ENCODE measurements at places on chromosomes 3 and 15. TPM values are rescaled to one million over a fixed set of nuclear protein-coding genes. Genes with fewer than 3 reads are reported as not detected.

DNA sequence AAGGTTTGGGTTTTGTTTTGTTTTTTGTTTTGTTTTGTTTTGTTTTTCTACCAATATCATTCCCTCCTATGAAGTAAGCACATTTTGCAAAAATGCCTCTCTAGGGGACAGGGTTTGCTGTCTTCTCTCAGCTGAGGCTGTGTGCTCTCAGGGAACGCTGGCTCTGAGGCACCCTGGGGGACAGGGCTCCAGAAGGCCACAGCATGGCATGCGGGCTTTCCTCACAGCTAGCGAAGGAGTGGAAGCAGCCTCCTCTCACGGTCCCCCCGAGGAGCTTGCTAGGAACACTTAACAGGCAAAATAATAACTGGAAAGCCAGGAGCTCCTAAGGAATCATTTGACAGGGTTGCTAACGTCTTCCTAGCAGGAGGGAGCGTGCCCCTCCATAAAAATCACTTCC, 227.7 kb upstream of the ST8SIA2 start:
- no peaks in the 10 kb centered on the region for H3K4me1 ChIP-seq
- H3K4me3 ChIP-seq: no peak overlapping the region
- no peaks in the 10 kb centered on the region for H3K27me3 ChIP-seq

GRCh38 chr15:37099319-37100108, 835 bp downstream of the MEIS2 start:
- no peak for DNase-seq
- H3K36me3 ChIP-seq: no peaks in the 10 kb centered on the region
- peak overlapping the region; percentile 56 for H3K4me3 ChIP-seq
- peaks cover 3% of the 10 kb centered on the region for H3K4me1 ChIP-seq
- peak overlapping the region; percentile 89 for H3K27ac ChIP-seq

DNA sequence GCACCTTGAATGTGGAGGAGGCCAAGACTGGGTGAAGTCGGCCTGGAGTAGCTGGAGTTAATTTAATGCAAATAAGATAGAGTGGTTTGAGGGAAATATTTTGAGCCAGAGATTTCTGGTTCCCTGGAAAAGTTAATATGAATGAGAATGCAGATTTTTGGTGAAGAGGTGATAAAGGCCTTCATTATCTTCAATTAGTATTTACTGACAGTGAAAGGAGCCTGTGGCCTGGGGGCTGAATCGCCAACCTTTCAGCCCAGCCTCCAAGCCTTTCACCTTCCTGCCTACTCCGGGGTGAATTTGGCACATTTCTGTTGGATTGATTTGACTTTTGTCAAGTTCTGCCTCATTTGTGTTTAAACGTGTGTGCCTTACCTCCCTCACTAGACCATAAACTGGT, 147.8 kb downstream of the SOX2 start:
- H3K4me1 ChIP-seq: no peaks in the 10 kb centered on the region
- no peak overlapping the region for H3K27ac ChIP-seq
- H3K4me3 ChIP-seq: no peak overlapping the region
- DNase-seq: no peak
- H3K27me3 ChIP-seq: no peaks in the 10 kb centered on the region

- no peaks in the 10 kb centered on the region for H3K27me3 ChIP-seq
- H3K36me3 ChIP-seq: no peaks in the 10 kb centered on the region
- no peak overlapping the region for H3K27ac ChIP-seq
- H3K4me1 ChIP-seq: peaks cover 18% of the 10 kb centered on the region
- H3K4me3 ChIP-seq: no peak overlapping the region
Measured at GRCh38 chr3:49500205-49500731, 30.2 kb downstream of the DAG1 start.

GRCh38 chr15:59557581-59557980, 54.0 kb upstream of the GCNT3 start:
- no peaks in the 10 kb centered on the region for H3K27me3 ChIP-seq
- DNase-seq: no peak
- no peak overlapping the region for H3K27ac ChIP-seq
- H3K36me3 ChIP-seq: no peaks in the 10 kb centered on the region
- no peaks in the 10 kb centered on the region for H3K4me1 ChIP-seq
- no peak overlapping the region for H3K4me3 ChIP-seq

DNA sequence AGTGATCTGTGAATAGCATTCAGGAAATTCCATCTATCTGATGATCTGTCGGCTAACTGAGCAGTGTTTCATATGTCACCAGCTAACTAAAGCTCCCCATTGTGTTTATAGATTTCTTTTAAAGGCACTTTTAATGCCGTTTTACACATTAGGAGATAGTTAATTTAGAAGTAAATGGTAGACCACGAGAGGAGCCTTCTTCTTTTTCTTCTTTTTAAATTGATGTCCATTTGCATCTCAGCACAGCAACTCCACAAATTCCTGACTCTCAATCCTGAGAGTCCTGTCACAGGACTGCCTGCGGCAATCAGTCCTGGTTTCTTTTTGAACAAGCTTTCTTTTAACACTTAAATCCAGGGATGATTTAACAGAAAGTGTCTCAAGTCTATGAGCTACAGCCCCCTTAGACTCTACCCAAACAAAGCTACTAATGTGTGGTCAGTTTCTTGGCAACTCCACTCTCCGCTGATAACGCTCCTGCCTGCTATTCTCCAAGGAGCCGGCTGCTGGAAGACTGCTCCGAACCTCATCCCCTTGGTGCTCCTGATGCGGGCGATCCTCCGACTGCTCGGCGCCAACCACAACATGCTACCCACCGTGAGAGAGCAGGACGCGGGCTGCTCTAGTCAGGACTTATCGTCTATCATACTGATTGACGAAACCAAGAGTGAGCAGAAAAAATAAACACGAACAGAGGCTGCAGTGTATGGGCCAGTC, 421.4 kb downstream of the MECOM start:
- peak overlapping the region; percentile 75 for H3K27ac ChIP-seq
- H3K4me1 ChIP-seq: peaks cover 7% of the 10 kb centered on the region
- H3K4me3 ChIP-seq: peak overlapping the region; percentile 18
- H3K27me3 ChIP-seq: peaks cover 9% of the 10 kb centered on the region
- H3K36me3 ChIP-seq: no peaks in the 10 kb centered on the region
- no peak for DNase-seq

DNA sequence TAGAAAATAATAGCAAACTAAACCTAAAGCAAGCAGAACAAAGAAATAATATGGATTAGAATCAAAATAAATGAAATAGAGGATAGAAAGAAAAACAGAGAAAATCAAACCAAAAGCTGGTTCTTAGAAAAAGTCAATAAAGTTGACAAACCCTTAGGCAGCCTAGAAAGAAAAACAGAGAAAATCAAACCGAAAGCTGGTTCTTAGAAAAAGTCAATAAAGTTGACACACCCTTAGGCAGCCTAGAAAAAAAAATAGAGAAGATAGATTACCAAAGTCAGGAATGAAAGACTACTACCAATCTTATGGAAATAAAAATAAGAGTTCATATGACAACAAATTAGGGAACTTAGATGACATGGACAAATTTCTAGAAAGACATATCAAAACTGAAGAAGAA, 142.4 kb downstream of the LRRC28 start:
- H3K27me3 ChIP-seq: no peaks in the 10 kb centered on the region
- no peaks in the 10 kb centered on the region for H3K4me1 ChIP-seq
- no peaks in the 10 kb centered on the region for H3K36me3 ChIP-seq

- H3K4me1 ChIP-seq: no peaks in the 10 kb centered on the region
- no peak overlapping the region for H3K4me3 ChIP-seq
- DNase-seq: no peak
- no peaks in the 10 kb centered on the region for H3K27me3 ChIP-seq
- H3K36me3 ChIP-seq: no peaks in the 10 kb centered on the region
Measured at GRCh38 chr3:25849091-25849490, 59.2 kb downstream of the OXSM start.

- no peak for DNase-seq
- no peak overlapping the region for H3K4me3 ChIP-seq
- H3K36me3 ChIP-seq: no peaks in the 10 kb centered on the region
- no peak overlapping the region for H3K27ac ChIP-seq
- H3K4me1 ChIP-seq: no peaks in the 10 kb centered on the region
- no peaks in the 10 kb centered on the region for H3K27me3 ChIP-seq
Measured at GRCh38 chr3:165635791-165636683, 201.2 kb downstream of the BCHE start.

GRCh38 chr3:61181874-61182273, 69.4 kb downstream of the FHIT start:
- no peaks in the 10 kb centered on the region for H3K27me3 ChIP-seq
- no peak overlapping the region for H3K4me3 ChIP-seq
- no peak for DNase-seq
- H3K27ac ChIP-seq: no peak overlapping the region

GRCh38 chr3:87082796-87083440, 92.0 kb upstream of the VGLL3 start:
- H3K36me3 ChIP-seq: no peaks in the 10 kb centered on the region
- no peaks in the 10 kb centered on the region for H3K4me1 ChIP-seq
- H3K27ac ChIP-seq: no peak overlapping the region
- no peaks in the 10 kb centered on the region for H3K27me3 ChIP-seq
- no peak overlapping the region for H3K4me3 ChIP-seq

- H3K4me1 ChIP-seq: no peaks in the 10 kb centered on the region
- H3K4me3 ChIP-seq: no peak overlapping the region
- no peaks in the 10 kb centered on the region for H3K36me3 ChIP-seq
- no peak overlapping the region for H3K27ac ChIP-seq
- H3K27me3 ChIP-seq: no peaks in the 10 kb centered on the region
- no peak for DNase-seq
Measured at GRCh38 chr15:35907511-35907910, 361.5 kb upstream of the DPH6 start.

DNA sequence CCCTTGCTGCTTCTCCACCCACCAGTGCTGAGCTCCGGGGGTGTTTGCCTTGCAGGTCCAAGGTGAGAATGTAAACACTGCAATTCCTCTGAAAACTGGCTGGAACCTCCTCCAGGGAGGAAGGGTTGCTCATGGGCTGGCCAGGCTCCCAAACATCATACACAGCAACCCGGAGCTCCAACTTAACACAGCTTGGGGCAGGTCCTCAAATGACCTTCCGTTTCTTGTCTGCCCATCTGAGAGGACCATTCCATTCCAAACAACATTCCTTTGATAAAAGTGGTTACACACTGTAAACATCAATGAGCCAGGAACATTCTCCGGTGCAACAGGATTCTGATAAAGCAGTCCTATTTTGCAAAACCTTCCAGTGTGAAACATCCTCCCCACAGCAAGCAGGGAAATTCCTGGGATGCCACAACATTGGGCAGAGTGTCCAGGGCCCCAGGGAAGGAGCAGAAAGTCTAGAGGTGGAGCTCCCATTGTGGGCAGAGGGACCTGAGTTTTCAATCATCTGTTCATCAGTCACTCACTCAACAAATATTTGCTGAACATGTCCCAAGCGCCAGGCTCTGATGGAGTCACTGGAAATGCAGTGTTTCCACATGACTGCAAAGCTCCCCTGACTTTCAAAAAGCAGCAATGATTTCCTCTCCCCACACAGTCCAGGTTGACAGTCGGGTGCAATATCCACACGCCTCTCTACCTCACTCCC, 7.3 kb upstream of the HEG1 start:
- H3K4me3 ChIP-seq: no peak overlapping the region
- no peaks in the 10 kb centered on the region for H3K27me3 ChIP-seq
- H3K27ac ChIP-seq: no peak overlapping the region
- no peaks in the 10 kb centered on the region for H3K4me1 ChIP-seq
- no peaks in the 10 kb centered on the region for H3K36me3 ChIP-seq

DNA sequence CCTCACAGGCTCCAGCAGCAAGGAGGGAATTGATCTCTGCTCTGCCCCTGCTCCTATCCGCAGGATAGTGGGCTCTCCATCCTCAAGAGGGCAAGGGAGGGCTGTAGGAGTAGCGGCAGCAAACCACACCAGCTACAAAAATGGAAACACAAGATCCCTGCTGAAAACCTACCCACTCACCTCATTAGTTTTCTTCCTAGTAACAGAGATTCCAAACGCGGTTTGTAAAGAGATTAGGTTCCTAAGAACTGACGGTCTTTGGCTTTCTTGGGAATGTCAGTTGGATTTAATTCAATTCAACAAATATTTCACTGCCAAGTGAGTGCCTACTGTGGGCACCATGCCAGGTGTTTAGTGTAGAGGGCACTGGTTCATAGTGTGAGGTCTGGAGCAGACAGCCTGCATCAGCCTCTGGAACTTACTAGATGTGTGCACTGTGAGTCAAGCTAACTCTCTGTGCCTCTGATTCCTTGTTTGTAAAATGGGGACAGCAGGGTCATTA, 84.7 kb downstream of the MRPL46 start:
- H3K36me3 ChIP-seq: no peaks in the 10 kb centered on the region
- no peak for DNase-seq
- peaks cover 10% of the 10 kb centered on the region for H3K27me3 ChIP-seq
- H3K4me3 ChIP-seq: no peak overlapping the region
- H3K4me1 ChIP-seq: no peaks in the 10 kb centered on the region
- no peak overlapping the region for H3K27ac ChIP-seq

DNA sequence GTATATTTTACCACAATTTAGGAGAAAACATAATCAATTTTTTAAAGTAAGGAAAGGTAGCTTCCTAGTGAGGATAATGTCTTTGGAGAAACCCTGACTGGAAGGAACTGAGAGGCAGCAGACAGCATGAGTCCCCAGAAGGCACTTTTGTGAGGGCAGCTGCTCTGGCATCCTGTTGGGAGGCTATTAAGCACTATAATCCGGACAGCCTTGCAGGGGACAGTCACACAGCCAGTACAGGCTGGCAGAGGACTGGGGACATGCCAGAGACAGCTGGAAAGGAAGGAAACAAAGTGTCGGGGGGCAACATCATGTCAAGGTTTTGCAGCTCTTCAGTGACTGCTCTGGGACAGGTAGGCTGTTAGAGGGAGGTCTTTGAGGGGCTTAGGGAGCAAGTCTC, 15.7 kb downstream of the ACAN start:
- H3K4me3 ChIP-seq: no peak overlapping the region
- no peaks in the 10 kb centered on the region for H3K36me3 ChIP-seq
- no peaks in the 10 kb centered on the region for H3K27me3 ChIP-seq
- DNase-seq: peak; percentile 39
- H3K27ac ChIP-seq: no peak overlapping the region

- DNase-seq: no peak
- H3K27ac ChIP-seq: no peak overlapping the region
- H3K4me1 ChIP-seq: no peaks in the 10 kb centered on the region
- no peaks in the 10 kb centered on the region for H3K27me3 ChIP-seq
- H3K4me3 ChIP-seq: no peak overlapping the region
- H3K36me3 ChIP-seq: no peaks in the 10 kb centered on the region
Measured at GRCh38 chr3:188827103-188827502, 344.7 kb upstream of the TPRG1 start.

GRCh38 chr3:55551644-55552043, 64.5 kb upstream of the WNT5A start:
- H3K27me3 ChIP-seq: no peaks in the 10 kb centered on the region
- H3K4me1 ChIP-seq: no peaks in the 10 kb centered on the region
- DNase-seq: no peak
- no peak overlapping the region for H3K27ac ChIP-seq
- no peak overlapping the region for H3K4me3 ChIP-seq
- no peaks in the 10 kb centered on the region for H3K36me3 ChIP-seq

Gene FAM3D
- not detected for total RNA-seq

Gene GABRR3
- total RNA-seq: not detected

Gene OPA1
- total RNA-seq: 58.2 TPM

Gene C15orf62
- 0.27 TPM for total RNA-seq

Gene STRIT1
- total RNA-seq: not detected

Gene TPRG1
- 4.0 TPM for total RNA-seq

Gene HHLA2
- total RNA-seq: not detected

Gene CSNK1G1
- 27.1 TPM for total RNA-seq

Gene AMT
- 4.2 TPM for total RNA-seq

Gene VEPH1
- 11.5 TPM for total RNA-seq

Gene CRABP1
- 18.7 TPM for total RNA-seq

Gene HYPK
- 8.6 TPM for total RNA-seq

Gene BCL2A1
- total RNA-seq: 69.7 TPM

Gene ARPP19
- total RNA-seq: 95.9 TPM

Gene POLR2H
- 85.7 TPM for total RNA-seq

Gene MITF
- 10.9 TPM for total RNA-seq

Gene ADAMTS7
- total RNA-seq: 3.4 TPM

Measured in spleen (tissue), 13 donors.